ENCODE measurements at places on chromosomes 12 and 14.

GRCh38 chr12:132095520-132096409 lies 48.4 kb downstream of the DDX51 start:
- DNase-seq, result peak; percentile 75

- no peak for DNase-seq
These were observed 16.1 kb downstream of the FGD6 start for GRCh38 chr12:95201056-95201670.

- no peak for DNase-seq
These were observed 172.8 kb upstream of the DYRK2 start for GRCh38 chr12:67475725-67476124.

- no peak for DNase-seq
These were observed 60.3 kb upstream of the KRR1 start for GRCh38 chr12:75571656-75572205.

GRCh38 chr12:4526923-4527546 lies 11.7 kb upstream of the RAD51AP1 start:
- DNase-seq, result no peak

GRCh38 chr14:54673193-54674045 lies 106.5 kb downstream of the SAMD4A start:
- DNase-seq, result no peak

DNA sequence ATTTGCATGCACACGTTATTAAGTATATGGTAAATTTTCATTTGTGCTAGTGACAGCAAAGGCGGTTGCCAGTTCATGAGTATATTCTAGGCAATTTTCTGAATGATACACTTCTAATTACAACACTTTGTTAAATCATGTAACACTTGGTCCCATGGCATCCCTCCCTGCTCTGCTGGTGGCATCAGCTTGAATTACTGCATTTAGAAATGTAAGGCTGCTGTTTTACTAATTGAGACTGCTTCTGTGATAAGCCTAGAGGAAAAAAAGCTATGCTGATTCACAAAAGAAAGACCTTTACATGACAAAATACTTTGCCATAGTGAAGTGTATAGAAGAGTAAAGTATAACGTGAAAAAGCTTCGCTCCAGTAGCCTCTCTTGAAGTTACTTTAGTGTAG lies 636.1 kb downstream of the KCNH5 start:
- no peak for DNase-seq

GRCh38 chr12:42807251-42807650 lies 217.7 kb upstream of the PRICKLE1 start:
- no peak for DNase-seq

DNA sequence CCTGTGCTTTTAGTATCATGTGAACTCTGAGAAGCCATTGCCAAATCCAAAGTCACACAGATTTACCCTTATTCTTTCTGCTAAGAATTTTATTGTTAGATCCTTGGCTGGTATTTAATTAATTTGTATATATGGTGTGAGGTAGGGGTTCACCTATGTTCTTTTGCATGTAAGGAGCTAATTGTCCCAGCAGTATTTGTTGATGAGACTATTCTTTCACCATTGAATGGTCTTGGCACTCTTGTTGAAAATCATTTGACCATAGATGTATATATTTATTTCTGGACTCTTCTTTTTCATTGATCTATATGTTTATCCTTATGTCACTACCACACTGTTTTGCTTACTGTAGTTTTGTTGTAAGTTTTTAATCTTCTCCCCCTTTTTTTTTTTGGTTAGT lies 26.2 kb downstream of the G2E3 start:
- DNase-seq, result no peak

DNA sequence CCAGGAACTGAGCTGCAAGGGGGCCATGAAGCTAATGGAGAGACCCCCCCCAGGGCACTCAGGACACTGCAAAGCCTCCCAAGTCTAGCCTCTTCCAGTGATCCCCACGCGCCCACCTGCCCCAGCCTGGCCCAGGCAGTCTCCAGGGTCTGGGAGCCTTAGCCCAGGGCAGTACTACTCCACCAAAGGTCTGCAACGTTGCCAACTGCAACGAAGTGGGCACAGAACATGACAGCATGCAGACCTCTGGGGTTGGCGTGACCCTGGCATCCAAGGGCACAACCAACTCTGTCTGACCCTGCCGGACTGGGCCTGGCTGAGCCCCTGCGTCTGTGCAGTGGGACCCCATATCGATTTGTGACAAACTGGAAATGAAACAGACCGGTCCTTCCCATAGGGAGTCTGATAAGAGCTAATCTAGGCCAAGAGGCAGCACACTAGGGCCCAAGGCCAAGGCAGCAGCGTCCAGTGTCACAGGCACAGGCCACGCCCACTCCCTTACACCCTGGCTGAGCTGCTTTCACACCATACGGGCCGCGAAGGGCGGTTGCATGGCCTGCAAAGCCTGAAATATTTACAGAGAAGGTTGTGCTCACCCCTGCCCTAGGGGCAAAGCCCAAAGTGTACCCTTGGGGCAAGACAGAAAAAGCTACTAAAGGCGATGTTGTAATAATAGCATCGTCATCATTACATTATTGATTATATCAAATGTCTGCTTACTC lies 76.7 kb downstream of the NCOR2 start:
- DNase-seq, result no peak

GRCh38 chr12:8996682-8997405 lies 7.5 kb downstream of the KLRG1 start:
- DNase-seq, result no peak

- no peak for DNase-seq
These were observed 70.2 kb upstream of the TCL1A start for GRCh38 chr14:95784137-95784536.

GRCh38 chr12:60714141-60714900 lies 1118.5 kb downstream of the SLC16A7 start:
- DNase-seq, result no peak

GRCh38 chr12:108672054-108672453 lies 38.4 kb upstream of the SELPLG start:
- no peak for DNase-seq

DNA sequence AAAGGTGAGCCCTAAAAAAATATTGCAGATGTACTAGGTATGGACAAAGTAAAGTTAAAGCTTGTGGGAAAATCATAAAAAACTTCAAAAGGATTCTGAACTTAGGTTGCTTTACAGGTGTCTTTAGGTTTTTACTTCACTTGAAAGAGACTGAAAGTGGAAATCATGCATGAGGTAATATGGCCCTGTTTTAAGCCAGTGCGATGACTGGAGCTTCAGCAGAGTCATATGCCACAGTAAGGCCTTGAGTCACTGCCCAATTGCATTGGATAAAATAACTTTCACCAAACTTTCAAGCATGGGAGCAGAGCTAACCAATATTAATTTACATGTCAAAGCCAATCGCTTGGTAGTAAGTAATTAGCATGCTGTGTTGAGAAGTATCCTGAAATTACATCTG lies 63.9 kb upstream of the TMEM260 start:
- no peak for DNase-seq

DNA sequence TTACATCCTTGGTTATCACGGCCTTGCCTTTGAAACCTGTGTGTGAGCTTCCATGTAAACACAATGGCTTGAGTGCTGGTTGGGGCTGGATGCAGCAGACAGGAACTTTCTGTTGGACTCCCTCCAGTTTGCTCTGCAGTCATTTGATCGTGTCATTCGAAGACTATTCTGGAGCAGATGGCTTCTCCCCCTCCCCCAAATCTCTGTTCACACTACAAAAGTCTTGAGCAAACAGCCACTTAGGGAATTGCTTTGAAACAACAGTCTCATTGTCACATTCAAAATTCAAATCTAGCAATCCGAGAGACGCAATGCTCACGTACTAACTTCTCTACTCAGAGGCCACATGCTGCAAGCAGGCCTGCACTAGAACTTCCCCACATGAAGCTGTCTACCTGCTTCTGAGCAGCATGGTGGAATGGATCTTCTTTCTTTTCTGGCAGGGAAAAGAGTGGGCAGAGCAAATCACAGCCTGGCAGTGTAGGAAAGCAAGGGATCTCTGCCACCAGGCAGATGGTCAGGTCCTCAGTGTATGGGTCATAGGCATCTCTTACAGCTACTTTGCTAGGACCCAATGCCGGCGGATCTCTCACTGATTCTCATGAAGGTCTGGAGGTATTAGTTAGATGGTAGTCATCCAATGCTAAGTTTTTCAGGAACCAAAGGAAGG lies 214.2 kb downstream of the PPM1H start:
- DNase-seq, result no peak

- no peak for DNase-seq
These were observed 26.2 kb upstream of the KTN1 start for GRCh38 chr14:55553791-55554190.

GRCh38 chr12:106981788-106982187 lies 5.2 kb downstream of the MTERF2 start:
- no peak for DNase-seq

DNA sequence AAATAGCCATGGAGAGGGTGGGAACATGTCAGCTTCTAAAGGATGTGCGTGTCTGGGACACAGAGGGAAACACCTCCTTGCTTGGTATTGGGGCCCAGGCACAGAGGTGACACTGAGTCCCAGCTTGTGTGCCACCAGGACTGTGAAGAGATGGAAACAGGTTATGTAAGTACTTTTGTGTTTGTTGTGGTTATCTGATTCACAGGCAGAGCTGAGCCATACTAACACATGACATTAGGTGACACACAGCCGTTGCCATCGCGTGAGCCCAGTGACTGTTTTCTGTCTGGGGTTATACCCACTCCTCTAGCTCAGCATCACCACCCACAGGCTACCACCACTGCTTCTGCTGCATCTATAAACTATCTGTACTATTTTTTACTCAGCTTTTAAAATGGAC lies 12.1 kb upstream of the FLVCR2 start:
- no peak for DNase-seq

DNA sequence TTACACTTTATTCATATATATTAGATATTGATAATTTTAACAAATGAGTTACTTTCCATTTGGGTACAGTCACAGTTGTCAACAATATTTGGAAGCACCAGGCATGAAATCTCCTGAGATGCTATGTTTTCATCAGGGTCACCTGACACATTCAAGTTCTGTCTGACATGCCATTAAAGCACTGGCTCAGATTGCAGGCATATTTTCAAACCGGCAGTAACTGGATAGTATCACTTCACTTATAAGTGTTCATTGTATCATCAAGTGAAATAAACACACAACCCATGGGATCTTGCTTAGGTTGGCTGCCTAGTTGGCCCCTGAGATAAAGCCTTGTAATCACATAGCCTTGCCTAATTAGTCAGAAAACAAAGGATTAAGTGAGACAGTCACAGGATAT lies 4.8 kb downstream of the IFNG start:
- no peak for DNase-seq

- no peak for DNase-seq
These were observed 103.3 kb downstream of the ADCK1 start for GRCh38 chr14:77903221-77903620.

DNA sequence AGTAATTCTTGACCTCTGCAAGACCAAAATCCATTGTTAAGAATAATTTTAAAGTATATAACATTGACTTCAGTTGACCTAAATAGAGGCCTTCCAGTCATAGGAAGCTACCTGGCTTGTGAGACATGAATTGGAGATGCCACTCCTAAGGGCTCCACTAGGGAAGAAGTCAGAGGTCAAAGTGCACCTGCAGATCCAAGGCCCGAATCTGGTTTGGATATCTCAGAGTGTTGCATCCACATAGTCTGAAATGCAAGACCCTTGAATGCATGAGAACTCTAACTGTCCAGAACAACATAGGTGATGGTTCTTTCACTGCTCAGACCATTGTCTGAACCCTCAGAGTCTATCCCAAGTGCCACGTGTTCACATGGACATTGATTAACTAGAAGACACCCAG lies 22.4 kb downstream of the RFX4 start:
- no peak for DNase-seq

- DNase-seq, result no peak
These were observed 41.6 kb downstream of the ATXN2 start for GRCh38 chr12:111557271-111558106.

DNA sequence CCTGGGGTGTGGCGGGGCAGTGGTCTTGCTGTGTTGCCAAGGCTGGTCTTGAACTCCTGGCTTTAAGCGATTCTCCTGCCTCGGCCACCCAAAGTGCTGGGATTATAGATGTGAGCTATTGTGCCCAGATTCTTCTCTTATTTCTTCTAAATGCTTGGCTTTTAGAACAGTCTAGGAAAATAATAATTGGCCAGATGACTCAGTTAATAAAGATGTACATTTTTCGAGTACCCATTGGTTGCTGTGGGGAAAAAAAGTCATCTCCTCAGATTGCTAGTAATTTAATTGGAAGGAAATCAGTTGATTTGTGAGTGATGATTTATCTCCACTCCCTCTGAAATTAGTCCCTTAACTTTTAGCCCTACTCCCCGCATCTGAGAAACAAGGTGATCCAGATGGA lies 45.5 kb downstream of the CHST11 start:
- no peak for DNase-seq

- DNase-seq, result no peak
These were observed 10.6 kb upstream of the ANO6 start for GRCh38 chr12:45205165-45205825.

DNA sequence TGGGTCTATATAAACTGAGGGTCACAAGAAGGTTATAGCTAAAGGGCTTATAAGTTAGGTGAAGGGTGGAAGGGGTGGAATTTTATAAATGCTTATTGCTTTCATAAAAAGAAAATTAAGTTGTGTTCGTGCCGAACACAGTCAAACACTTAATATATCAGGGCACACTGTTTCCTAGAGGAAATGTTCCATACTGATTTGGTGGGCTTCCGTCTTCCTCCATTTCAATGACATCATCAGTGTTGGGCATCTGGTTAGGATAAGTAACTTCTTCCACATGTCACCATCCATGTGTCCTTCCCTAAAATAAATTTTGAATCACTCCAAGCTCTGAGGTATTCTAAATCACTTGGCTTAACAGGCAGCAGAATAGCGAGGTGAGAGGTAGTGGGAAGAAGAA lies 466.4 kb downstream of the MED13L start:
- no peak for DNase-seq

DNA sequence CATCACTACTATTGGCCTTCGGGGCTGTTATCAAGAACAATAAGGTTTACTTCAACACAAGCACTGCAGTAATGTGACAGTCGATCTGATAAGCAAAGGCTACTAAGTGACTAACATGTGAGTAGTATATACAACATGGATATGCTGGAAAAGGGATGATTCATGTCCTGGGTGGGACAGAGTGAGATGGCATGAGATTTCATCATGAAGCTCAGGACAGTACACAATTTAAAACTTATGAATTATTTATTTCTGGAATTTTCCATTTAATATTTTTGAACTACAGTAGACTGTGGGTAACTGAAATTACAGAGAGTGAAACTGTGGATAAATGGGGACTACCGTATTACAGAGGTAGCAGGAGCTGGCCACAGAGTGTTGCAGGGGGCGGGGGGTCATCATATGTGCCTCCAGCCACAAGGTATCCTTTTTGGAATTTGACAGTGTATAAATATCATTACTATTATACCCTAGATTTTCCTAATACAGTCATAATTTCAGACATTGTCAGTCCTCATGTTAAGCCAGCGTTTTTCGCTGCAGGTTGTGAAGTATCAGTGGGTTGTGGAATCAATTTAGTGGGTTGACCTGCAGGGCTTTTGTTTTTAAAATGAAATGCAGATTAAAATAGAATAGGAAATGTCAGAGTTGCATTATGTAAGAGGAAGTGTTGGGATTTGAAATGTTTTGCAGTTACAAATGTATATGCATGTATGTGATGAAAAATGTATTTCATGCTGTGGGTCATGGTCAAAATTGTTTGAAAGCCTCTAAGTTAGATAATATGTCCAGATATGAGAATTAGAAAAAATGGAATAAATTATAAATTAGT lies 148.0 kb upstream of the NUDT4 start:
- no peak for DNase-seq

Measured in islet precursor cell (in vitro differentiated cells).